T-cell (primary cell): ENCODE measurements at places on chromosomes 6 and 20.

GRCh38 chr6:712805-713204, 19.9 kb upstream of the EXOC2 start:
- DNase-seq: no peak

DNA sequence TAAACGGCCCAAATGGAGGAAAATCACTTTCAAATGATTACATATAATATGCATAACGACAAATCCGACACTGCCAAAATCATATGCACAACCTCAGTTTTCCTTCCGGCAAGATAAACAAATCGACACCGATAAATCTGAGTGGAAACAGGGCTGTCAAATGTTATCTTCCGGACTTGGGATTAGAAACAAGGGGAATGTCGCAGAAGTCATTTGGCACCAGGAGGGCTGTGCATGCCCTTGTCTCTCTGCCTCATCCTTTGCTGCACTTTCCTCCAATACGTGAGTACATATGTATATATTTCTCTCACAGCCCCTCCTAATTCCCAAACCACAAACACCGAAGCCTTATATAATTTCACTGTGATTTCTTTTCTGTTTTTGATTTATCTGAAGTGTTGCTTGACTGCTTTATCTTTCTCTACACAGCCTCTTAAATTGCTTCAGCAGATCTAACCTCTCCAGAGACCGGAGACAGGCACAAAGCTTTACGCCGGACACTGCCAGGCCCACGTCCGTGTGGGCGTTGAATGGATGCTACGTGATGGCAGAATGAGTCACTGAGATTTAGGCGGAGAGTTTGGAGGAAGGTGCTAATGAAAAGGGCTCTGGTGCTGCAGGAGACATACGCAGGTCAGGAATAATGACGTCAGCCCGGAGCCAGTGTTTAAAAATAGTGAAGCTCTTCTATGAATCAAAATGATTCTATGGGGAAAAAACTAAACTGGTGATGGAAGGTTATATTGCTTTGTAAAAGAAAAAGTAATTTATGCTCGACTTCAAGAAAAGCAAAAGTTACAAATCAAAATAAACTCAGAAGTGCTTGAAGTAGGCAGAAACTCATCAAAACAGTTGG, 21.0 kb upstream of the PRELID3B start:
- DNase-seq: no peak

DNA sequence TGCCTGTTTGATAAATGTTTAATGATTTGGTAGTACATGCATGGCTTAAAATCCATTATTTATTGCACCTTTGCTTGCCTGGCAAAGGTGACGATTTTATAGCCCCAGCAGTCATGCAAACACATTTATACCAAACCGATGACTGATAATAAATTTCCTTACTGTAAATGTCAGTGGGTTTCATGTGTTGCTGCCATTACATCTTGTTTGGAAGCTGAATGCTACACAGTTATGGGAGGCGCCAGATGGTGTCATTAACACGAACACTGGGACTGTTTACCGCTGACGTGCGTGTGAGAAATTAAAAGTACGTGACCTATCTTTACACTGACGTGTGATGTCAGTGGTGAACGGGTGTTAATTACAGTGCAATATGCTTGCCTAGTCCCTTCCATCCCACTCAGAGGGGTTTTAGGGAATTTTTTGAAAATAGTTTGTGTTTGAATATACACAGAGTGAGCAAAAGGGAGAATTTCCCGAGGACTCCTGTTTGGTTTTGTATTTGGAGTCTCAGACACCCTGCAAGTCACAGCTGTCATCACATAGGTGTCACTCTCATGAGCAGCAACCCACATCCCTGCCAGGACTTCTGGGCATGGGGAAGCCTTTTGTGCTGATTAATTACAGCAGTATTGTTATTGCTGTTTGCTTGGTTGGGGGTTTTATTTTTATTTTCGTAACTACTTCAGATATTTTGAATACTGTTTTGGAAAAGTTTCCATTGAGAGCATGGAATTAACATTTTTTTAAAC, 151.8 kb upstream of the INSM1 start:
- DNase-seq: no peak

DNA sequence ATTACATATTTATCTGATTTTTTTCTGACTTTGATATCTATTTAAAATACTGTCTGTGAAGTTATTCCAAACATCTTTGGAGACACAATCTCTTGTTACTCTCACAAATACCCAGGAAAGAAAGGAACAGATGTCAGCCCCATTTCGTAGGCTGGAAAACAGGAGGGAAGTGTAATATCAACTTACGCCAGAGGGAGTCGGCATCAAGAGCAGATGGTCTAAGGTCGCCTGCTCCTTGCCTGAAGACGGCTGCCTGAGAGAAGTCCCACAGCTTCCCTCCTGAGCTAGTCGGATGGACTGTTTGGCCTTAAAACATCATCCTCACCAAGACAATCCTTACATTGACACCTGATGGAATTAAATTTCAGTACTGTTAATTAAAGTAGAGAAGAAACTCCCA, 13.4 kb downstream of the CST7 start:
- DNase-seq: no peak

DNA sequence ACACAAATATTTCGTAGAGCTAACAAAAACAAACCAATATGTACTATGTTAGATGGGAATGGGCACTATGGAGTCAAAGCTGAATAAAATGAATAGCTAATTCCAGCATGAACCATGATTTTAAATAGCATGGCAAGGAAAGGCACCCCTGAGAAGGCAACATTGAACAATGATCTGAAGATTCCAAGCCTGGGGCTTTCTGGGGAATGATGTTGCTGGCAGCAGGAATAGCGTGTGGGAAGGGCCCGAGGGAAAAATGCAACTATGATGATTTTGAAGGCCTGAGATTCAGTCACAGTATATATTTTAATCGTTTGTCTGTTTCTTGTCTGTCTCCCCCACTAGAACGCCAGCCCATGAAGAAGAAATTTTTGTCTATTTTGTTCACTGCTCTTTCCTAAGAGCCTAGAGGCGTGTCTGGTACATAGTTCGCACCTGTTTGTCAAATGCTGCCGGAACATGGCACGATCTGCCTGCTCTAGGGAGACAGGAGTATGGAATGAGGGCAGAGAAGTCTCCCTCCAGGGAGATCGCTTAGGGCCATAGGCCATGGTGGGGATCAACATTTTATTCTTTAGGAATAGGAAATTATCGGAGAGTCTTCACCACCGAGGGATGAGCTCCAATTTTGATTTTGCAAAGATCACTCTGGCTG, 84.8 kb upstream of the EYA2 start:
- no peak for DNase-seq

DNA sequence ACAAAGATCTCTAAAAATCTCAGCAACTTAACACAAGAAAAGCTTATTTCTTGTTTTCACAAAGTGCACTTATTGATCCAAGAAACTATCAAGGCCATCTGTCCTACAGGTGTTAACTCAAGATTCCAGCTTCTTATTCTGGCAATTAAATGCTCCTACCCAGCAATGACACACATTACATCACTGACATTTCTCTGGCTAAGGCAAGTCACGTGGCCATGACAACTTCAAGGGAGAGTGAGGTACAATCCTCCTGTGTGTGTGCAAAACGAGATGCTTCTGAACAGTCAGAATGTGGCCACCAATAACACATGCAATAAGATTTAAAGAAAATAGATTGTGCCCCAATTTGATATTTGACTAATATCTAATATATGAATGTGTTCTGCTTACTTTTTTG, 169.3 kb upstream of the BTBD3 start:
- no peak for DNase-seq

DNA sequence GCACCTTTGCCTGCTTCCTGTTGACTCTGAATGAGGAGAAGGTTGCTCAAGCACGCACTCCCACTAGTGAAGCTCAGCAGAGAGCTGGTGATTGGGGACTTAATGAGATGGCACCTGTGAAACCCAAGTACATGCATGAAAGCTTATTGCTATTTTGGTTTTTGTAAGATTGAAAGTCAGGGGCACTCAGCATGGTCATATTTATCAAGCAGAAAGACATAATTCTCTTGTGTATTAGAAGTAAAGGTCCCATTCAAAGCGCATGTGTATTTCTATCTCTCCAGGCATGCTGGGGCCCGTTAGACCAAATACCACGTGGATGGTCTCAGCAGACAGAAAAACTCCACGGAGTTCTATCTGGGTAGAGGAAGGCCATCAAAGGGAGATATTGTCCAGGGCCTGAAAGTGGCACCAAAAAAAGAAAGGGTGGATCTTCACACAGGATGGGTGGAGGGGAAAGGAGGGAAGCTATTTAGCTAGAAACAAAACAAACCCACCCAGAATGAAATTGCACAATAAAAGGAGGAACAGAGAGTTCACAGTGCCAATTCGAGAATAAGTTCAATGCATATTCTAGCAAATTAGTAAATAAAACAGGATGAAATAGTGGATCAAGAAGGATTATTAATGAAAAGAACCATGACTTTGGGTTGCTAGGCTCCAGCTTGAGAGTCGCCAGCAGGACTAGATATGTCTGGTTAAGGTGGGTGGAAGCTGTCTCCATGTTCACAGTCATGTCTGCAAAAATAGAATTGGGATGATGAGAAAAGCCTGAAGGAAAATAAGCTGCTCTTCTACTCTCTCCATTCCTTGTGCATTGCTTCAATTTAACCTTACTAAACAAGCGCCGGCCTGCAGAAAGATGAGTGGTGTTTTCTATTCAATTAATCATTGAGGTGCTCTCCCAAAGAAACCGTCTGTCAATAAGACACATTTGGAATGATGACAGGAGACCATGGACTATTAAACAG, 224.9 kb upstream of the DTNBP1 start:
- DNase-seq: no peak

DNA sequence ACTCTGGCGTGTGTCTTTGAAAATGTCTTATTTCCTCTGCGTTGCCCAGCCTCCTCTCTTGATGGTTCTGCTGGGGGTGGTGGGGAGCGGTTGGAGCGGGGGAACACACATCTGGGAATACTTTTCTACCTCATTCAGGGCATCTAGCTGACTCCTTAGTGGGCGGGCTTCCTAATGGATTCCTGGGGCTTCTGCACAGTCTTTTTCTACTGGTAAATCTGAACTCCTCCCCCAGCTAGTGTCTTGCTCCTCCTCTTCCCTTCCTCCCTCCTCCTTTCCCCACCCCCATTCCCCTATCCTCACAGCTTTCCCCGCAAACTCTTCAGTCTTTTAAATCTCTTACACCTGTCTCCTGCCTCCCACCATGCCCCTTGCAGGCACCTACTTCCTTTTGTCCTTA, 74.4 kb downstream of the PRL start:
- no peak for DNase-seq

GRCh38 chr20:62595491-62595890, 46.8 kb upstream of the SLCO4A1 start:
- no peak for DNase-seq

DNA sequence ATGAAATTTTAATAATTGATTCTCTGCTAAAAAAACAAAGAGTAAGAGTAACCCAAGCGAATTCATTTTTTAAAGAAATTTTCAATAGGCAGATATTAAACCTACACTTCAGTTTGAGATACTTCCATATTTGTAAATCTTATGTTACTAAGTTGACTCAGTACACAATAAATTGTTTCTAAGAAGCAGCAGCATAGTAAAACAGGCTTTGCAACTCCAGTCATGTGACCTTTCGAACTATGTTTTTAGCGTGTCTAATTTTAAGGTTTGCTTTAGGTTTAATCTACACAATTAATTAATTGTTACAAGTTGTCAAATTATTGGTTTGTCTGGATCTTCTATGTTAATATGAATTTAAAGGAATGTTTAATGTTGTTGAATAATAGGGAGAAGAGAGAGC, 708.9 kb upstream of the CITED2 start:
- DNase-seq: no peak

DNA sequence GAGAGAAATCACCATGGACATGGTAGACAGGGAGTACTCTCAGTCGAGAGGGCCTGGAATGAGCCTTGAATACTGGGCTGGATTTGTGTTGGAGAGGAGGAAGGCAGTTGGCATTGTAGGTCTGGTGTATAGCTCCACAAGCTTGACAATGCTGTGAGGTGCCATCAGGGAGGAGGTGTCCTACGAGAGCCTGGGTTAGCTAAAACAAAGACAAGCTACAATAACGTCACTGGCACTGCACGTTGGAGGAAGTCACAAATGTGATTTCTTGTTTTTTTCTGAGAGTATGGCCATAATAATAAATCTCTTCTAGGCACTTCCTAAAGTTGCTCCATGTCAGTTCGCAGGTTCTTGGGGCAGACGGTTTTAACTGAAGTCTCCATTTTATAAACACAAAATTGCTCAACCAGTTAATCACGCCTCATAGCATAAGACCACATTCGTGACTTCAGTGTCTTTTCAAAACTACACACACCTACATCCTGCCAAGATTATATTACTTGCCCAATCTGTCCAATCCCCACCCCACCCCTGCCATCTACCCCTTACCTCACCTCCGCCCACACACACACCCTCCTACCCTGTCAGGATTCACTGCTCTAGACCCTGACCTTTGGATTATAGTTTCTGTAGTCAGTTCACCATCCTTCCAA, 4.4 kb upstream of the HLA-DMB start:
- DNase-seq: no peak

- no peak for DNase-seq
Observed at GRCh38 chr6:30155520-30156261, 5.3 kb downstream of the TRIM10 start.

DNA sequence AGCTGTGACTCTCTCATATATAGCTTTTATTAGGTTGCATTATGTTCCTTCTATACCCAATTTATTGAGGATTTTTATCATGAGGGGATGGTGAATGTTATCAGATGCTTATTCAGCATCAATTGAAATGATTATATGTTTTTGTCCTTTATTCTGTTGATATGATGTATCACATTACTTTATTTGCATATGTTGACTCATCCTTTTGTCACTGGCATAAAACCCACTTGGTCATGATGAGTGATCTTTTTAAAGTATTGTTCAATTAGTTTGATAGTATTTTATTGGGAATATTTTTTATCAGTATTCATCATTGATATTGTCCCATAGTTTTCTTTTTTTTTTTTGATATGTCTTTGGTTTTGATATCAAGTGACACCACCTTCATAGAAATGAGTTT, 529.9 kb downstream of the MMUT start:
- DNase-seq: no peak

DNA sequence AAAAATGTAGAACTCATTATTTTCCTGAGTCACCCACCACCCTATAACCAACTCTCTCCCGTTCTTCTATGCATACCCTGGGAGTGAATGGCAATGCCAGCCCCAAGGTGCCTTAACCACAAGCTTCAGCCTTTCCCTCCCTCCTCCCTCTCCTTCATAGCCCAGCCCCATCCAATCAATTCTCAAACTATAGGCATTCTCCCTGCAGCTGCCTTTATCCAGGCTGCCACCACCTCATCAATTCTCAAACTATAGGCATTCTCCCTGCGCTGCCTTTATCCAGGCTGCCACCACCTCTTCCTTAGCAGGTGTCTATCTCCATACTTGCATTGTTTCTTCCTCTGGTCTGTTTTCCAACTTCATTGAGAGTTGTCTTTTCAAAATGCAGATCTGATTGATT, 77.1 kb downstream of the PLEKHG1 start:
- no peak for DNase-seq
